Activated T-cell treated with anti-CD3 and anti-CD28 coated beads, Interleukin-2, amount 50 U/mL, for 1 hour (primary cell): ENCODE measurements at places on chromosomes 6 and 20.

GRCh38 chr6:165961233-165961632, 206.4 kb downstream of the TBXT start:
- DNase-seq, result no peak

DNA sequence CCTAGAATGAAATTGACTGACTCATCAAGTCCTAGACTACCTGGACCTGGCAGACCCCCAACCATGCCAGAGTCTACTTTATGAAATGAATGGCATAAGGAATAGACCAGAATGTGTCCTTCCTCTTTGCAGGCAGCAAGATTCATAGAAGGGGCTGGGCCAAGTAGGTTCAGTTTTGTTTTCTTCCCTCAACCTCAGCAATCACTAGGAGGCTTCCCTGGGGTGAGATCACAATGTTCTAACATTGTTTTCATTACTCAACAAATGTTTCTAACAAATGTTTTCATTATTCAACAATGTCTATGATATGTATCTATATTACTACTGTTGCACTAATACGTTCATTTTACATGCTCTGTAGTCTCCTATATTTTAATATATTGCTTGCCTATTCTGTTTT, 8.4 kb upstream of the FAM162B start:
- no peak for DNase-seq

- no peak for DNase-seq
Measured at GRCh38 chr6:53295176-53295575, 53.6 kb downstream of the ELOVL5 start.

GRCh38 chr20:36856195-36856594, 19.7 kb upstream of the TLDC2 start:
- no peak for DNase-seq

GRCh38 chr6:14921170-14921569, 324.7 kb upstream of the JARID2 start:
- DNase-seq, result no peak

DNA sequence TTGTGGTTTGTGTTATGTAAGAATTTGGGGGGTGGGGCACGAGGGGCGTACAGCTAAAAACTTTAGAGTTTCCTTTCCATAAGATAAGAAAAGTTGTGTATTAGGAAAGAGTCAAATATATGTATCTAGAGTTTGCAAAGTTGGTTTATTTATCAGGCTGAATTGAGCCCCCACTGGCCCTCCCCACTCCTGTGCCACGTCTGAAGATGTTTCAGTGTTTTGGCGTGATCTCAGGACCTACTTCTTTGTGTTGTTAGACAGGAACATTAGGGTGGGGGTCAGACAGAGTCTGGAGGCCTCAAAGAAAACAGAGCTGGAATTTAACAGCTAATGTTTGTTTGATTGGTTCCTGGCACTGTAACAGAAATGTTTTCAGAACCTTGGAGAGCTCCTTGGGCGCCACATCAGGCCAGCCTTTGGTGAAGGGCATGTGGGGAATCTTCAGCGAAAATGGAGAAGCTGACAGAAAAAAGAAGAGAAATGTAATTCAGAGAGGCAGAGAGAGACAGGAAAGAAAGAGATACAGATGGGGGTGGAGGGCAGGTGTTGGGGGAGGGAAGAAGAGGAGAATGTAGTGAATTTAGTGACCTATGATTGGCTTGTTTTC, 674 bp downstream of the NRSN1 start:
- no peak for DNase-seq

GRCh38 chr6:2875359-2876191, 27.5 kb downstream of the SERPINB9 start:
- peak; percentile 66 for DNase-seq

DNA sequence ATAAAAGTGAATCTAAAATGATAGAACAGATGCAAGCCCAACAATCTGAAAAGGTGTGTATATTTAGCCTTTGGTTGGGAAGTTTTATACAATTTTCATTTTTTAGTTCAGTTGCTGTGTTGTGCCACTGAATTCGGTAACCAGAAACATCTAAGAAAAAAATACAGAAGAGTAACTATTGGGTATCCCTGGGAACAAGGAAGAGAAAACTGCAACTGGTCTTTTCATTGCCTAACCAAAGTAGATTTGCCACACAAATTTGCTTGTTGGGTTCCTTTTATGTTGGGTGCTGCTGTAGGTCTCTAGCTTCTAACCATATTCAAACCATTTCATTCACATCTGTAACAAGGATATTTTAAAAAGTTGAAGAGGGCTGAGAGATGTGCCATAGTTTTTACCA, 2.8 kb upstream of the TMEM30A start:
- DNase-seq, result no peak

- DNase-seq, result no peak
Measured at GRCh38 chr20:61745397-61746146, 320.1 kb downstream of the TAF4 start.

GRCh38 chr6:118894425-118895260, 691 bp downstream of the ASF1A start:
- peak; percentile 74 for DNase-seq

GRCh38 chr20:10919396-10920140, 245.8 kb upstream of the JAG1 start:
- no peak for DNase-seq

DNA sequence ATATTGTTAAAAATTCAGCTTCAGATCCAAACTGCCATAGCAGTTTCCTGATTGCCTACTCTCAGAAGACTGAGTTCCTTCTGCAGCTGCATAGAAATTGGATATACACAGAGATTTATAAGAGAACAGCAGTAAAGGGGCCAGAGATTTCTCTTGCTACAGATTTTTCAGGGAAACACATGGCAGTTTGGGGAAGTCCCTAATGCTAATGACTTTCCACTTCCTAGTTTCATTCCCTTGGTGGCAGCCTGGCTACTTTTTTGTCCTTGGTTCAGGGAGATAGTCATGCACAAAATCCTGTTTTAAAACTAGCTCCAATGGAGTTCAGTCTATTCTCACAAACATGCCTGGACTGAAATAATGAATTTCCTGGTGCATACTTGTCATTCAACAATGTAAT, 125.3 kb upstream of the PLCB4 start:
- DNase-seq, result no peak

DNA sequence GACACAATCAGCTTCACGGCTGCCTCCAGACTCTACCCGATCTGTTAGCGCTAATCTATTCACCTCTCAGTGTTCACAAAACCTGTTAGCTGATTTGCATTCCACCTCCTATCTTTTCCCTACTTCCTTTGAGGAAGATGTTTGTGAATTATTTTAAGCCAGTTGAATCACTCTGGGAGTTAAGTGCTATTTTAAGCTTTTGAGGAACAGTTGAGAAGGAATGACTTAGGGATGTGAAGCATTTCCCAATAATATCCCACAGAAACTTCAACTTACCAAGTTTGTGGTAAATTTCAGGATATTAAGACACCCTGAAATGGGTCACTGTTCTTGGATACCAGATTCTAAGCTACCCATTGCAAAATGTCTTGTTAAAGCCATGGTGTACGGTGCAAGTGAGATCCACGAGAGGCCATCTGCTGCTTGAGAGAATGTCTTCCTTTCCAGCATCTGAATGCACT, 145.2 kb upstream of the CITED2 start:
- DNase-seq, result no peak
